Astrocyte of the hippocampus (primary cell): ENCODE measurements at places on chromosomes 3 and 15.
A peak's percentile ranks its signal among the peaks of the same experiment; 100 is the strongest.

- no peak for DNase-seq
These were observed 332.8 kb downstream of the ULK4 start for GRCh38 chr3:41629072-41629471.

GRCh38 chr3:40387001-40387894, at the start of gene ENTPD3:
Gene ENTPD3 (plus strand): TSS chr3:40387184. CDS start chr3:40388058, 874 bp downstream.
- peak; percentile 69 for DNase-seq

DNA sequence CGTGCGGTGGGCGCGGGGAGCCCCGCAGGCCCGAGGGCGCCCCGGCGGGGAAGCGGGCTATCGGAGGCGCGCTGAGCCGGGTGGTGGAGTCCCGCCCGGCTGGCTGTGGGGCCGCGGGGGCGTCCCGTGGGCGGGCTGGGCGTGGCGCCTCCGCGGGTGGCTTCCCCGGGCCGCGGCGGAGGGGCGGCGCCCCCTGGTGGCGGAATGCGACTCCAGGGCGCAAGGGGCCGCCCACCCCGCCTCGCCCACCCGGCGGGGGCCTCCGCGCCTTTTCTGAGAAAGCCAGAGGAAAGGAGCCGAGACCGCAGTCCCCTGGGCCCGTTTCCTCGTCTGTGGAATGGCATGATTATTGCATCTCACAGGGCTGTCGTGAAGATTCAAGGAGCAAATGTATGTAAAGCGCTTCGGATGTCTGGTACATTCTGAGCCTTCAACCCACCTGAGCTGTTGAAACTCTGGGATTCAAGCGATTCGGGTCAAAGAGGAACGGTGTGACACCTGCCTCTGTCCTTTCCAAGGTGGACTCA, 31.9 kb upstream of the RAB6B start:
- peak; percentile 80 for DNase-seq

- no peak for DNase-seq
These were observed 6.1 kb downstream of the OR5H1 start for GRCh38 chr3:98136631-98137030.

GRCh38 chr3:131728898-131729642, 226.3 kb upstream of the MRPL3 start:
- no peak for DNase-seq
